ENCODE measurements at places on chromosomes 7 and 10.

DNA sequence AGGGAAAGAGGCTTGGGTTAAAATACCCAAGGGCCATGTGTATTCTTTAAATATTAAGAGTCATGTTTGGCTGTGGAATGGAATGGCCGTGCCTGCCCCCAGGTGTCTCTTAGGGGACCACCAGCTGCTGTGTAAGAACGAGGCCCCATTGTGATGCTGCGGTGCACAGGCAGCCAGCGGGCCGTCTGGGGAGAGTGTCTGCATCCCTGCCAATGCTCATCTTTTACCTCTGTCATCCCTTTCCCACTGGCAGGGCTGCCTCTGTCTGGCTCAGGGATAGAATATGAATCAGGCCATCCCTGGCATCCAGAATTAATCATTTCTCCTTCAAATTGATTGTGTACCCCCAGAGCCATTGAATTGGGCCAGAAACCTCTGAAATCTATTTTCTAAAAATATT is 137.8 kb upstream of the GALNT17 start:
- no peak for DNase-seq

- DNase-seq = peak; percentile 16
Observed at GRCh38 chr10:93071674-93072224, 1.9 kb upstream of the CYP26A1 start.

DNA sequence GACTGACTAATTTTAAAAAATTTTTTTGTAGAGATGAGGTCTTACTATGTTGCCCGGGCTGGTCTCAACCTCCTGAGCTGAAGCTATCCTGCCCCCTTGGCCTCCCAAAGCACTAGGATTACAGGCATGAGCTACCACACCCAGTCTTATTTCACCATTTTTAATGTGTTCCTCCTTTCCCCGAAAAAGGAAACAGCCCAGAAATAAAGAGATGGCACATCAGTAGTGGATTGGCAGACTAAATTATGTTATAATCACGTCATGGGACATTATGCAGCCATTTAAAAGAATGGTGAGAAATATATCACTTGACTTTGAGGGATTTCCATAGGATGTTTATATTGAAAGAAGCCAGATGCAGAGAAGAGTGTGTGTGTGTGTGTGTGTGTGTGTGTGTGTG is 40.5 kb downstream of the CAPZA2 start:
- no peak for DNase-seq

DNA sequence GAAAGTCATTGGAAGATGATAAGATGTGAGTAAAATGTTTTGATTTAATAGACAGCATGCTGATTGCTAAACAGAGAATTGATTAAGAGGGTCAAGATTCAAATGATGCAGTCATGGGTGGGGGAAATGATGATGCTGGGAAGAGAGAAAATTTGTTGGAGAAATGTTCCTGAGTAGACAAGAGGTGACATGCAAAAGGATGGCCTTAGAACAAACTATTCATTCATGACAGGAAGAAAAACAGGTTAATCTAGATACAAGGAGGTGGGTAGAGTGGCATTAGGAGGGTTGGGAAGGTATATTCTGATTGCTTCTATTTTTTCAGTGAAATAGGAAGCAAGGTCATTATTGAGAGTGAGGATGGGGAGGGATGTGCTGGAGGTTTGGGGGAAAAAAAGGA is 146.7 kb downstream of the SEM1 start:
- DNase-seq = peak; percentile 6

Measured in NCI-H510A treated with DMSO at 0.1 percent for 48 hours (cell line).